Hindlimb muscle (tissue), 1 donor: ENCODE measurements at places on chromosomes 1 and 21.

- DNase-seq = no peak
Measured at GRCh38 chr1:119959268-119960220, 63.2 kb upstream of the ADAM30 start.

DNA sequence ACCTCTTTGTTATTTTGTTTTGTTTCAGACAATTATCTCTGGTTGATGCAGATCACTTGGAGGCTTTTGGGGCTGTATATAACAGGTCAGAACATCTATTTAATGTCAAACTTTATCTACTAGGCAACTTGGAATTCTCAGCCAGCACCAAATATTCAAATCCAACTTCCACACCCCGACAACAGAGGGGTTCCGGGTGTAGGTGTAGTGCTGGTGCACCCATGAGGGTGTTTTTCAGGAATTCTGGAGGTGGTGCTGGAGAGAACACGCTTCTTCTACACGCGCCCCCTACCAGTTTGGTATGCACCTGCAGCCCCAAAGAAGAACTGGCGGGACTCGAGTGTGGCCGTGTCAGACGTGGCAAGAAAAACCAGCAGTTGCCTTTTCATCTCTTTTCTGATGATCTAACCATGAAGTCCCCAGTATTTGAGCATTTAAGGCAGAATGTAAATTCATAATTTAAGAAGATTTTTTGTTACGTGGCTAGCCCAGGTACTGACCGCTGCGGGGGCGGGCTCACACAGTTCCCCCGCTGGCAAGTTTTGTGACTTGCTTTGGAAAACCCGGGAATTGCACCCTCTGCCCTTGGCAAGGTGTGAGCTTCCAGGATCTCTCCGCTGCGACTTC lies 462 bp upstream of the TLCD4 start:
- peak; percentile 29 for DNase-seq

- no peak for DNase-seq
Measured at GRCh38 chr1:67791261-67791660, 42.0 kb downstream of the GNG12 start.

DNA sequence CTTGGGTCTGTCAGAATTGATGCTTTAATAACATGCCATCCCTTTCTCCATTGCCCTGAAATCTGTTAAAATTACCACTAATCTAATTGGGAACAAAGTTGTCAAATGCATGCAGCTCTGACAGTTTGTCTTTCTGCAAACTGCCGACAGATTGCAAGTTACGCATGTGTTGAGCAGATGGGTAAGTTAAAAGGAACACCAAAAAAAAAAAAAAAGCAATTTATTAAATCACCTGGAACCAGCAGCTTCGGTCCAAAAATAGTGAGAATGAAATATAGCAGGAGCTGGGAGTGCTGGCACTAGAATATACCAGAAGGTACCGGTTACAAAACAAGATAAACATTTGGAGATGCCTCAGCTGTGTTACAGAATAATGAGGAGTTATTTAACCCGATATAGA lies 149.6 kb upstream of the C1orf87 start:
- no peak for DNase-seq

GRCh38 chr1:93328809-93329760 lies 16.6 kb upstream of the DR1 start:
- no peak for DNase-seq

DNA sequence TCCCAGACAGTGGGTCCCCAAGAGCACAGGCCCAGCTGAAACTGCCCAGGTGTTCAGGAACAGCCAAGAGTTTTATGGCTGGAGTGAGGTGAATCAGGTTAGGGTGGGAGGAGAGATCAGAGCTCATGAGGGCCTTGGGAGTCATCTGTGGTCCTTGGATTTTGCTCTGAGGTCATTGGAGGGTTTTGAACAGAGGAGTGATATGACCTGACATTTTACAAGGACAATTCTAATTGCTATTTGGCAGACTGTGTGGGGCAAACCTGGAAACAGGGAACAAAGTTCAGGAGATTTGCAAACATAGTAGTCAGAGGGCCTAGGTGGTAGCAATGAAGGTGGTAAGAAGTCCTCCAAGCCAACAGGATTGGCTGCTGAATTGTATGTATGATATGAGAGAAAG lies 31.1 kb upstream of the LRRN2 start:
- no peak for DNase-seq

DNA sequence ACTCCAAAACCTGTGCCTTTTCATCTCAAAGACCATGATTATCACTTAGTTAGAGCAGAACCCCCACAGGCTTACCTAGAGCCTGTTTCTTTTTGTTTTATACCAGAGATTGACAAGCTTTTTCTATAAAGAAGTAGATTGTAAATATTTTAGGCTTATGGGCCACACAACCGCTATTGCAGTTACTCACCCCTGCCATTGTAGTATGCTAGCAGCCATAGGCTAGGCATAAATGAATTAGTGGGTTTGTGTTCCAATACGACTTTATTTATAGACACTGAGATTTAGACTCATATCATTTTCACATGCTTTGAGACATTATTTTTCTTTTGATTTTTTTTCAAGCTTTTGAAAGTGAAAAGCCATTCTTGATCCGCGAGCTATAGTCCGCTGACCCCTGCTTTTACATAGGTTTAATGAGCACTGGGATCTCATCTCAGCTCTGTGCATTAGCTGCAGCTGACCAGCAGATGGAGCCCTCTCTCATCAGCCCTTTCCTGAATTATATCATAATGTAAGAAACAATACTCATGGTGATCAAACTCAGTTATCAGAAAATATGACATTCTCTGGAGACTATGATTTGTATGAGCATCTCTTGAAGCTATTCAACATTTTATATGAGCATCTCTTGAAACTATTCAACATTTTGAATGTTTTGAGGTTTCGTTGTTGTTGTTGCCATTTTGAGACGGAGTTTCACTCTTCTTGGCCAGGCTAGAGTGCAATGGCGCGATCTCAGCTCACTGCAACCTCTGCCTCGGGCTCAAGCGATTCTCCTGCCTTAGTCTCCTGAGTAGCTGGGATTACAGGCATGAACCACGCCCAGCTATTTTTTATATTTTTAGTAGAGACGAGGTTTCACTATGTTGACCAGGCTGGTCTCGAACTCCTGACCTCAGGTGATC lies 111.9 kb upstream of the L1TD1 start:
- DNase-seq = peak; percentile 21

DNA sequence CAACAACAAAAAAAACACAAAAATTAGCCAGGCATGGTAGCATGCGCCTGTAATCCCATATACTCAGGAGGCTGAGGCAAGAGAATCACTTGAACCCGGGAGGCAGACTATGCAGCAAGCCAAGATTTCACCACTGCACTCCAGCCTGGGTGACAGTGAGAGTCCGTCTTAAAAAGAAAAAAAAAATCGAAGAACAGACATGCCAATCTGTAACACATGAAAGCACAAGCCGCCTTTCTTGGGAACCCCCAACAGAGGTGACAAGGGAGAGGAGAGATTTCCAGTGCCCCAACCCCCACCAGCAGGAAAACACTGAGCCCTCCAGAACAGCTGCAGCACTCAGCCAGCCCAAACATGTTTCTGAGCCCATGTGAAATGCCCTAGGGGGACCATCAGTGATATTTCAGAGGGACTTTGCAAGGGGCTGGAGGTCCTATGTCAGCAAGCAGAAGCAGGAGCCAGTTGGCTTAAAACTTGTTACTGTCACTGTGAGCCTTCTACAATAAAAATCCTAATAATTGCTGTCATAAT lies 14.2 kb upstream of the EFNA1 start:
- no peak for DNase-seq

- DNase-seq = no peak
Measured at GRCh38 chr1:52706941-52707926, 9.1 kb upstream of the COA7 start.

- DNase-seq = no peak
Measured at GRCh38 chr1:218494449-218494852, 149.3 kb downstream of the TGFB2 start.

GRCh38 chr1:191579019-191579418 lies 579.2 kb upstream of the RGS18 start:
- DNase-seq = no peak

DNA sequence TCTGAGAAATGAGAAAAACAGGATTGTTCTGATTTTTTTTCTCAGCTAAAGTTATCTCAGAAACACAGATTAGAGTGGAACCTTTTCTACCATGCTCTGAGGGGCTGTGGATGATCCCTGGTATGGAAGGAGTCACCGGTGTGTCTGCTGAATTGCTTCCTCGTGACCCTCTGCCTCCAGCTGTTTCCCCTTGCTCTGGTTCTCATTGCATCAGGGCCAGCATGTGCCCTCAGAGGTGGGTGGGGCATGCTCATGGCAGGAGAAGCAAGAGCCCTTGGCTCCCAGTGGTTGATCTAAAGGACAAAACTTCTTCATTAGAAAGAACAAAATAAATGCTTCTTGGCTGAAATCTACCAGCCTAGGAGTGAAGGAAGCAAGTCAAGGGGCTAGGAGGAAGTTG lies 183.2 kb upstream of the HMCN1 start:
- no peak for DNase-seq

DNA sequence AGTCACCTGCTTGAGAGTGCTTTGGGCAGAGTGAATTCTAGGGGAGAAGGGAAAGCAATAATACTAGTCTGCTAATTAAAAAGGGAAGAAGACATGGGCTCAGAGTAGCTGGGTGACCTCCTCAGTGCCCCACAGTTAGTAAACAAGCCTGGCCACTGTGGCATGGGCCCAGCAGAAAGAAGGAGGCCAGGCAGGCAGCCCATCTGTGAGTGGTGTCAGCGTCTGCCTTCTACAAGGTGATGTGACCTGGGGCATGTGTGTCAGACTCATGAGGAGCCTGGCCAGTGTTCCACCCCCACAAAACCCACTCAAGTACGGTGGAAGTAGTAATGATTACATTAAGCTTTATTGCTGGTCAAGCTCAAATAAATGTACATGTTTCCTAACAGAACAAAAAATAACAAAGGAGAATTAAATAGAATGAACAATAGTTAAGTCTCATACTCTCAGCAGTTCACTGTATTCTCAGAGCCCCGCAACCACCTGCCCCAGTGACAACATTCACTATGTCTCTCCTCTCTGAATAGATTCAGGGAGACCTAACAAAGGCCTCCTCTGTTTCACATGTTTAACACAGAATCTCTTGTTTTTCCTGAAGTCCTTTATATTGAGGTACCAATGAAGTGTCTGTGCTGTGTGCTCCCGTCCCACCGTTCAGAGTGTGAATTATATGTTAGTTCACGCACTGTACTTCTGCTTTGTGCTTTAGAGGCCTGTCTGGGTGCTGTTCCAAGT lies 32.5 kb downstream of the SLC22A15 start:
- DNase-seq = no peak

DNA sequence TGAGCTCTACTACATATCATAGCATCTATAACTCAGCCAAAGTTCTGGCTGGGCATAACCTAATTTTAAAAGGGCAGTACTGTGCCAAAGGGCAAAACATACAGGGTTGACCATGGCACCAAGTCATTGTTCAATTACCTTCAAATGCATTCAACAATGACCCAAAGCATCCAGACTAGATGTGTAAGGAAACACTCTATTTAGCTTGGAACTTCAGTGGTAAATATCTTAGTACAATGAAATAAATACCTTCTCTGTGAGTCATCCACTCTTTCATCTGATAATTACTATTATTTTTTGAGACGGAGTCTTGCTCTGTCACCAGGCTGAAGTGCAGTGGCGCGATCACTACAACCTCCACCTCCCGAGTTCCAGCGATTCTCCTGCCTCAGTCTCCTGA lies 70.0 kb downstream of the NVL start:
- DNase-seq = no peak

GRCh38 chr1:111733183-111733991 lies 5.8 kb downstream of the INKA2 start:
- DNase-seq = no peak

DNA sequence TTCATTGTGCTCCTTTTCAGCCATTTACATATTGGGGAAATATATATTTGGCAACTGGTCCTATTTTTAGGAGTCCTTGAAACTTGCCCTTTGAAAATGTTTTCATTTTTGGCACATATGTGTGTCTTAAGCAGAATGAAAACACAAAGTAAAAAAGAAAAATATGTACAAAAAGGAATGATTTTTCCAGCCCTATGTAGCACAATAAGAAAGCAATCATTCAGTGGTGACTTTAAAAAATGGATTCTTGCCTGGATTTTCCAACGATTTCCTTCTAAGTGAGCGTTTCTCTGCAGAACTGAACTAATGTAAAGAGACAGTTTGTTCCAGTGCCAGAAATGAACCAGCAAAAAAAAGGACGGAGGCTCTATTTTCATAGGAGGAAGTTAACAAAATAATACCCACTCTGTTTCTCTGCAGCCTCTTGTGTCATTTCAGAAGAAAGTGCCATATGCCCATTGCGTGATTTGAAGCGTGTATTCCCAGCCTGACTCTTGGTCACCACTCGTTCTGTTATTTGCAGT lies 340.1 kb downstream of the SETD4 start:
- peak; percentile 43 for DNase-seq

DNA sequence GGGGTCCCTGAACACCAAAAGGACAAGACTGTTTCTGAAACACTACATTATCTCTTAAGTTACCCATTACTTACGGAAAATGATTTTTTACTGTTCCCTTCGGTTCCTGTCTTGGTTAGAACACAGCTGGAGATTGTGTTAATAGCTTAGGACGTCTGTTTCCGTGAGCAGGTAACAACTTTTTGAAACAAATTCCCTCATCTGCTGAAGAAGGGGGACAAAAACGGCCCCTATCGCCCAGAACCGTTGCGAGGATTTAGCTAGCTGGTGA lies 67.8 kb downstream of the SLC35A3 start:
- no peak for DNase-seq

GRCh38 chr1:54105736-54106269 lies 47.0 kb downstream of the CDCP2 start:
- DNase-seq = no peak

DNA sequence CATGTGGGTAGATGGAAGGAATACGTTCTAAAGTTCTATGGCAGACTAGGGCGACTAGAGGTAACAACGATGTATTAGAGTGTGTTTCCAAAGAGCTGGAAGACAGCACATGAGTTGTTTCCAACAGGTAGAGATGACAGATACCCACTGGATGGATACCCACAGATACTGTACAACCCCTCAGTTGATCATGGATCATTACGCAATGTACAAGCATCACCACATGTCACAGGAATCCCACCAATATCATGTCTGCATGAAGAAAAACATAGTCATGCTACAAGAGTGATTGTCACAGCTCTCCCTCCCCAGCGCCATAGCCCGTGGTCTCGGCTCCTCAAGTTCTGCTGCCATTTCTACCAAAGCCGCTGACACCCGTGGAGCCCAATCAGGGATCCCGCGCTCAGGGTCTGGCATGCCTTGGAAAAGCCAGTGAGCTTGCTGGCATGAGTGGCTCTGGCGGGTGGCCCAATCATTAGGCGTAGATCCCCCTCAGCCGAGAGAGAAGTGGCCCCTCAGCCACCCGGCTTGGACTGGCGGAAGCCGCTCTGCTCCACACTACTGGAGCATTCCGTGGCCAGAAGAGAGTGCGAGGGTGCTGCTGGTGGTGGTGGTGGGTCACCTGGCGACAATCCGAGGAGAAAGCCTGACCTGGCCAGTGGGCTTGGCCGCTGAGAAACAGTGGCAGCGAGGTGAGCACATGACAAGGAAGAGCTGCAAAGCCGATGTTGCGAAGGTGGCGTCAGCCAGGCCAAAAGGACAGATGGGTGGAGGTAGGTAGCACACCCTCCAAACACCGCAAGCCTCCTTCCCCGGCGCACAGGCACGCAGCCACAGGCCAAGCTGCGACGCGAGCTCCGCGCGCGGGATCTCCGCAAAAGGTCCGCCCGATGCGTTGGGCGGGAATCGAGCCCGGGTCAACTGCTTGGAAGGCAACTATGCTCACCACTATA lies 65.7 kb upstream of the FCGR2A start:
- peak; percentile 20 for DNase-seq

GRCh38 chr1:14880456-14881316 lies 272.9 kb upstream of the TMEM51 start:
- DNase-seq = no peak

- no peak for DNase-seq
Measured at GRCh38 chr1:182083851-182084486, 22.5 kb upstream of the ZNF648 start.

GRCh38 chr1:99674115-99675064 lies 28.5 kb downstream of the PALMD start:
- no peak for DNase-seq
